ENCODE measurements at places on chromosomes 5 and 9.

GRCh38 chr5:159184858-159185381, 24.4 kb downstream of the RNF145 start:
- DNase-seq, result no peak

GRCh38 chr9:129109952-129110739, 447 bp downstream of the CRAT start:
- no peak for DNase-seq

- DNase-seq, result no peak
These were observed 60.1 kb upstream of the HSPA9 start for GRCh38 chr5:138635265-138635664.

- DNase-seq, result no peak
These were observed 268.2 kb upstream of the RFX3 start for GRCh38 chr9:3793971-3794383.

DNA sequence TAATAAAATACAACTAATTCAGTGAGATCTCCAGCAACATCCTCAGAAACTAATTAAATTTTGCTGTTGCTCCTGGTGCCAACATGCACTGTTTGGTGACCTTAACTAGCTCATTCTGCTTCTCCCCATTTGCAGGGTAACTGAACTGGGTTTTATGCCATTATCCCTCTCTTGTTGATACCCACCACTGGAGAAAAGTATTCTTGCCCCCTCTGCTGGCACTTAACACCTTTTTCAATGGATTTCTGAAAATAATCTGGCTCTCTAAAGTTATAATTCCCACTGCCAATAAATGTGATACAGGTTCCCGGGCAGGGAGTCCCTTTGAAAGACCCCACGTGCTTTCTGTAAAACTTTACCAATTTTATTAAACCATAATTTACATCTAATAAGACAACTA, 394.3 kb downstream of the OSTF1 start:
- DNase-seq, result no peak

DNA sequence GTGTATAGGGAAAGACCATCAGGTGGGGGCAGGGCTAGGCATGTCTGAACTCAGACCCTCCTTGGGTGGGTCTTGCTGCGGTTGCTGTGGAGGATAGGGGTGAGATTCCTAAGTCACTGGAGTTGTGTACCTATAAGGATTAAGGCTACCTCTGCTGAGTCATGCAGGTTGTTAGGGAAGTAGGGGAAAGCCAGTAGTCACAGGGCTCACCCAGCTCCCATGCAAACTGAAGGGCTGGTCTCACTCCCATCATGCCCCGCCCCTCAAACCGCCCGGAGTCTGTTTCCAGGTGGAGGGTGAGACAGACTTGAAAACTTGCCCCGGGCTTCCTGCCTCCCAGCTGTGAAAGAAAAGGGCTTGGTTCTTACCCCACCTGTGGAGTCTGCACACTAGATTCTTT, 161.8 kb downstream of the CAVIN4 start:
- DNase-seq, result no peak

DNA sequence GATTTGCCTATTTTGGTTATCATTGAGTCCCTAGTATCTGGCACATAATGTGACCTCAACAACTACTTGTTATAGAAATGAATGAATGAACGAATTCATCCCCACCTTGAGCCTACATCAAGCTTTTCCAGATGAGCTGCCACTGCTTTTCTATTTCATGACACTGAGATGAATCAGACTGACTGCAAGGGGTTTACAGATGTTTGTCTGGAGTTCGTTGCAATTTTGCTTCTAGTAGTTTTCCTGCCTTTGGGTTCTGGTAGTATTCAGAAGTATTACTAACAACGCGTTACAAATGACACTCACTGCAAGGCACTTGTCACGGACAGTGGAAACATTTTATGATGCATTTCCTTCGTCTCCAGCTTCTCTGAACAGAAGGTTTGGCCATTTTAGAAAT, 222.3 kb downstream of the CD180 start:
- no peak for DNase-seq

- DNase-seq, result peak; percentile 16
These were observed 142.0 kb downstream of the ZCCHC7 start for GRCh38 chr9:37262410-37262809.

DNA sequence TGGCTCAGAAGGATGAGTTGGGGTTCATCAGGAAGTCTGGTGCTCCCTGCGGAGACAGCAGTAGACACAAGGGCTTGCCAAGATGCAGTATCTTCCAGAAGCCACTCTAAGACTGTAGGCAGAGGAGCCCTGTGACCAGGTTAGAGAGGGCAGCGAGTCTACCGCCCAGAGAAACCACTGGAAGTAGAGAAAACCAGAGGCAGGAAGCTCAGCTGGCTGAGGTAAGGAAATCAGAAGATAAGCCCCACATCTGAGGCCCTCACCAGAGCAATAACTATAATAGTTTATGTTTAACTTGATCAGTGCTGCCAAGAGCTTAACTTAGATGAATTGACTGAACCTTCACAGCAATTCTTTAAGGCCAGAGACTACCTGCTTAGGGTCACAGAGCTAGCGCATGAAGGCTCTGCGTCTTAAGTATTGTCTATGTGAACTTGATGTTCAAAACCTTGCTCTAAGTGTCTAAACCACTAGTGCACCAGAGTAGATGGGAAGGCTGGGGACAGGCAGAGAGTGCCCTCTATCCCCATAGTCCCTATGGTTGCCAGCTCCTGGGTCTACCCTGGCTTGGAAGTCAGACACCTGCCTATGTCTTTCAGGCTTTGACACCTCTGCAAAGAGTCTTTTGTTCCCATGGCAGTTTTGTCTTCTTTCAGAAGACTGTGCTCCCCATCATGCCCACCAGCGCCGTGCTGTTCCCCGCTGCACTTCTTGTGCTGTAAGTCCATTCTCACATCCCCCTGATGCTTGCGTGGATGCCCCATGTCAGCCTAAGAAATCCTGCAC, 228.2 kb upstream of the KLF4 start:
- no peak for DNase-seq

DNA sequence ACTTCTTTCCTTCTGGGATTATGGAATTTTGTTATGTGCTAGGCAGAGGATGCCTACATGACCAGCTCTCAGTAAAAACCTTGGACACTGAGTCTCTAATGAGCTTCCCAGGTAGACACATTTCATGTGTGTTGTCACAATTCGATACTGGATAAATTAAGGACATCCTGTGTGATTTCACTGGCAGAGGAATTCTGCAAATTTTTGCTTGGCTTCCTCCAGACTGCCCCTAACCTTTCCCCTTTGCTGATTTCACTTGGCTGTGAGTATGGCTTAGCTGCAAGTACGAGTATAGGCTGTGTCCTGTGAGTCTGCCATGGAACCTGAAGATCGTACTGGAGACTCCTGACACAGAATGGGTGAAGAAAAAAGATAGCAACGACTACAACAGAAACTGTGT, 47.6 kb downstream of the MRPS27 start:
- no peak for DNase-seq

GRCh38 chr9:31799953-31800609, 584.4 kb upstream of the ACO1 start:
- peak; percentile 63 for DNase-seq
